ENCODE measurements at places on chromosomes 1 and 21. TPM values are rescaled to one million over a fixed set of nuclear protein-coding genes. Genes with fewer than 3 reads are reported as not detected.

FCRL1 gene
- not detected for total RNA-seq

PTPN22 gene
- total RNA-seq: 0.44 TPM

PRAMEF4 gene
- total RNA-seq: not detected

LCE2A gene
- not detected for total RNA-seq

RUNX3 gene
- 0.52 TPM for total RNA-seq

DNA sequence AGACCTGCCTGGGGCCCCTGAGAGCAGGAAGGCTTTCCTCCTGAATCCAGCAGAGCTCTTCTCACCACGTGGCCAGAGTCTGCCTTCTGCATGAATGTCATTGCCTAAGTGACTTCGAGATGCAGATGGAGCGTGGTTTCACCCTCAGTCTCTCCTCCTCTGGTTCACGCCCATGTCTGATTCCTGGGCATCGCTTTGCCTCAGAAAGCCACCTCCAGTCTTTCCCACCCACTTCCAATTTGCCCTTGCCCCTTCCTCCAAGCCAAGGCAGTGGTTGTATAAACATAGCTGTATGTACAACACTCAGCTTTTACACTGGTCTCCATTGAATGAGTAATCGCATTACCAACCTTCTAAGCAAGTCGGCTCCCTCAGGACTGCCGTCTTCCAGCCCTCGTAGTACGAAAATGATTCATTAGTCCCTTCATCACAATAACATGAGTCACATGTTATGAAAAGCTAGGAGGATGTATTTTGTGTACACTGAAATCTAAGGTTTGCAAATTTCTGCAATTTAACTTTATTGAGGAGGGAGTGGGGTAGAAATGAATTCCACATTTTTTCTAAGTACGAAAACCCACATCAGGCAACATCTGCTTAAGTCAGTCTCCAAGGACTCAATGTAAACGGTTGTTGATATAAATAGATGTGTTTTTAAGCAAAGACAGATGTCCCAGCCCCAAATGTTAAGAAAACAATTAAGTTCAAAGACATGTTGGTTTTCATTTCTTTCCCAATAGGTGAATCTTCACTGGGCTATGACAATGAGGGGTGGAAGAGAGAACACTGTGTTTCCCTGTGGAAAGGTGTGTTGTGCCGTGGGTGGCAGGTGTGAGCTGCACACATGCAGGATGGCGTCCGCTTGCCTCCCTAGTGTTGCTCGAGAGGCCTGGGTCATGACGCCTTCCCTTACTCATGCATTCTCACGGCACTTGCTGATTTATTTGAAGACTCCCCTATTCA lies 32.3 kb upstream of the ETS2 start:
- DNase-seq: no peak

DNA sequence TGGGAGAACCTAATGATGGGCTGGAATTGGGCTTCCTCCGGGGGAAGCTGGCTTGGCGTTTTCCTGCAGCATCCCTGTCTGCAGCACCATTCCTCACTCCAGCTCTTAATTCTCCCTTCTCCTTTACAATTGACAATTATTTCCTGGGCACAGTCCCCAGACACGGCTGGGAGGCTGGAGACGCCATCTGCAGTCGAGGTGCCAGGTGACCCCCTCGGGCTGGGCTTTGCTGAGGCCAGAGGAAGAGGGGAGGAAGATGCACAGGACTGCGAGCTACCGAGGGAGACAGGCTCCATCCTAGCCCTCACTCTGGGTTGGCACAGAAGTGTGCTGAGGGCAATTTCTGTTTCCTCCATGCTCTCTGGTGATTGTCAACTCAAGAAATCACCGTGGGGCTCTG lies 453.8 kb downstream of the PTPRU start:
- no peak for DNase-seq

DNA sequence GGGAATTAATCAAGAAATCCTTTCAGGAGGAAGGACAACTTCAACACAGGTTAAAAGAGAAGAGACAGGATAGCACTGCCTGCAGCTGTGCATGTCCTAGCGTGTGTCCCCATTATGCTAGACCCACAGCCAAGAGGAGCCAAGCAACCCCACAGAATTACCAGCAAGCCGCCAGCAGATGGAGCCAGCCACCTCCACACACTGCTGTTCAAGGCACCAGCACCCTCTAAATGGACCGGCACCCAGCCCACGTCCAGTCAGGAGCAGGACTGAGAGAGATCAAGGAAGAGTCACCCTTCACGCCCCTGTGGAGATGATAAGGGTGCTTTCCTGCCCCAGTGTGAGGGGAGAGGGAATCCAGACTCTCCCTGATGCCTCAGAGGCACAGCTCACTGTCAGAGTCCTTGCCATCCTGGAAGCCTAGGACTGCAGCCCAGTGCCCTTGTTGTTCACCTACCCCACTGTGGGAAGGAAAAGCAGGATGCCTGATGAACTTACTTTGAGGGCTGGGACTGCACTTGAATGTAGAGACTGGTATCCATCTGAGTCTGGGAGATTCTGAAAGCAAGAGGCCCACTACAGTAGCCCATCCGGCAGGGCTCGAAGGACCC lies 37.1 kb upstream of the CTTNBP2NL start:
- peak; percentile 77 for DNase-seq

DNA sequence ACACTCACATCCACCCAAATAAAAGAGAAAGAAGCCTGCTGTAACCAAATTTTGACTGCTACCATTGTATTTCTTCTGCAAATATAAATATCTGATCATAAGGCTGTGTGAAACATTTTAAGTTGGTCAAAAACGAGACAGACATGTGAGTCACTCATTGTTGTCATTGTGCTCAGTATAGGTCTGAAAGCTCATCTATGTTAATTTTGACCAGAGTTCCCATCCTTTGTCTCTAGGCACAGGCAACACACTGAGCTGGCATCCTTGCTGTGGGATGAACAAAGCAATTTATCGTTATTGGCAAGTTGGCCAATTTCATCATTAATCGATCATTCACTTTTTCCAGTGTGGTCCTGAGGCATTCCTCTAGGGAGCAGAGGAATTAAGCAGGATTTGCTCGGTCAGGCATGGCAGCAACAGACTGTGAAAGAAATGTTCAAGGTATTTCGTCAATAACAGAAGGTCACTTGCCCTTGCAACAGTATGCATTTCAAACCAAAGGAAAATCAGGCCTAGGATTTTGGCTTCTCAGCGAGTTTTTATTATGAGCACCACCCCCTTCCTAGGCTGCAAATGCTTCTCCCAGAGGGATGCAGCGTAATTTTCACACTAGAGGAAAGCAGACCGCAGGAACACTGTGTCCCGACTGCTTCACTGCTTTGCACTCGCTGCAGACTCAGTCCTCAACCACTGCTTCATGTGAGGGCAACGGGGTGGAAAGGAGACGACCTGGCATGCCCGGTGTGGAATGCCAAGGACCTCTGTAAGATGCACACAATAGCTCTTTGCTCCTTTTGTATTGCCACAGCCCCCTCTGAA lies 87.9 kb upstream of the SMYD2 start:
- DNase-seq: no peak

DNA sequence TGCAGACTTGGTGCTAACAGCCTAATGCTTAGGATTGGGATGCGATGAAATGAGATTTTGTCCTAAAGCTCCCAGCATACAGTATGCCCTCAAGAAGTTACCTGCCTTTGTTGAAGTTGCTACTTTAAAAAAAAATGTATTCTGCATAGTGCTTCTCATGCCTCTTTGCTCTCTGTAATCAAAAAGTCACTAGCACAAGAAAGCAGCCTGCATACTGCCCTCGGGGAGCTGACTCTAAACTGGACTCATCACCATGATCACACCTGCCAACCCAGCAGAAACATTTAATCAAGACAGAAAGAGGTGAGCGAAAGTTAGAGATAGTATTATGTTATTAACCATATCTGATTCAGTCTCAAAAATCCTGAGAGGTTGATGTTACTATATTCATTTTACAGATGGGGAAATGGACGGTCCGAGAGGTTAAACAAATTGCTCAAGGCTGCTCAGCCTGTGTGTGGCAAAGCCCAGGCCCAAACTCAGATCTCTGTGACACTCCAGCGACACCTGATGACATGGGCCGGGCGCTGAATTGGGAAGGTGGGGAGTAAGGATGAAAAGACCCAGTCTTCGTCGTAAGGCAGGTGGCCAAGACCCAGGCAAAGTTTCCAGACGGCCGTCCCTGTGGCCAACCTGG lies 1.1 kb downstream of the BATF3 start:
- no peak for DNase-seq

DNA sequence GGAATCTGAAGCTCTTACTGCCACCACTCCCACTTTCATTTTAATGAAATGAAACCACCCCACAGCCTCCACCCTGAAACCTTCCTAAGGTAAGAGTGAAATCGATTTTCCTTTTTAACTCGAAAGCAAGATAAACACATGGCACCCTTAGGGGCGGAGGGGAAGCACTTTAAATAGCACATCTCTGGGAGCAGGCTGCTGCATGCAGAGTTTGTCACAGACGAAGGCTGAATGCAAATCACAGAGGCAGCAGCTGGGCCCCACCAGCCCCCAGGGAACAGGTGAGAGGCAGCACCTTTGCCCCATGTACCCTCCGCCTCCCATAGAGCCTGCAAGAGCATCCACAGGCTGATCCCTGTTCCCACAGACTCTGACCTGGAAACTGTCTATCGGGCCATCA lies 60.0 kb upstream of the GRIK3 start:
- no peak for DNase-seq

DNA sequence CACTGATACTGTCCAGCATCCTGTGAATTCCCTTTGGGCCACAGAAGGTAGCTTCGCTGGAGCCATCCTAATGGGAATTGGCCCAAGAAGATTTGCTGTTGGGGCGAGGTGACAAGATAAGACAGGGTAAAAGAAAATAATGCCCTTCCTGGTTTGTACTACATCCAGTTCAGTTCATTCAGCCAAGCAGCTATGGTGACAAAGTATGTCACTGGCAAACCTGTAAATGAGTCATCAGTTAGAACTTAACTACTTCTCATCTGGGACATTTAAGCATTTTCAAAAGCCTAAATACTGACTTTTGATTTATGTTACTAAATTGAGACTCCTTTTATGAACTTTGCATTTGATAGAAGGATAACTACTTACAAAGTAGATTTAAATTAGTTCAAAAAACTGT lies 54.2 kb downstream of the WDR64 start:
- DNase-seq: no peak

DNA sequence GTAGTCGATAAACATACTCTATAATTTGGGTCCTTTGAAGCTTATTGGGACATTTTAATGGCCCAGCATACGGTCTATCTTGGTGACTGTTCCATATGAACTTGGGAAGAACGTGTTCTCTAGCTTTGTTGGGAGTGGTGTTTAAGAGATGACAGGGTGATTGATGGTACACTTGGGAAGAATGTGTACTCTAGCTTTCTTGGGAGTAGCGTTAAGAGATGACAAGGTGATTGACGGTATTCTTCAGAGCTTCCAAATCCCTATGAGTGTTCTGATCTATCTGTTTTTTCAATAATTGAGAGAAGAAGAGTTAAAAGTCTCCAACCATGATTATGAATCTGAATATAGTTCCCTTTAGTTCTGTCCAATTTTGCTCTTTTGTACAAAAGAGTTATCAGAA lies 9.4 kb downstream of the NPHP4 start:
- DNase-seq: no peak

- no peak for DNase-seq
These were observed 44.1 kb downstream of the WDR4 start for GRCh38 chr21:42835211-42835610.

DNA sequence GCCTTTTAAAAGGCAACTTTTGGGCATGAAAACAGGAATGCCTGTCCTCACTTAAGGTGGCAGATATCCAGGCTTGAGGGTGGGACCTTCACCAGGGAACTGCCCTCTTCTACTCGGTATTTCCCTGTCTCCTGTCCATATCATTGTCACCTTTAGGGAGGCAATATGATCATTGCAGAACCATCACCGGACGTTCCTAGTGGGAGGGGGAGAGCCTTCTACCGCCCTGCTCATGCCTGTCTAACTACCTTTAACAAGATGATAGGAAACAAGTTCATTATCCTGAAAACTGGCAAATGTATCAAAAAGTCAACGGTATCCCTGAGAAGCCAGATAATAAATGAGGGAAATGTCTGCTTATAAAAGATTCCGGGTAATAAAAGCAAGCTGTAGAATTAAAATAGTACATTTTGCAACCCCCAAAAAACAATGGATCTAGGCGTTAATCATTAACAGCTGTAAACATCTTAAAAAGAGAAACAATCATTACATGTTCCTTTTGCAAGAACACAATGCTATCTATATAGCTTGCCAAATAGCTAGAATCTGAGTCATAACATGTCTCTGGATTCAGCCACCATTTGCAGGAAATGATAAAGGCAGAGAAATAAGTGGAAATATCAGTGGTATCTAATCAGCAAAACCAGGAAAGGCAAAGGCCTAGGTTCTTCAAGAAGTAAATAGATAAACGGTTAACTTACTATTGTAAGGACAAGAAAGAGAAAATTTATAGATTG lies 852.9 kb upstream of the ADGRL4 start:
- no peak for DNase-seq

DNA sequence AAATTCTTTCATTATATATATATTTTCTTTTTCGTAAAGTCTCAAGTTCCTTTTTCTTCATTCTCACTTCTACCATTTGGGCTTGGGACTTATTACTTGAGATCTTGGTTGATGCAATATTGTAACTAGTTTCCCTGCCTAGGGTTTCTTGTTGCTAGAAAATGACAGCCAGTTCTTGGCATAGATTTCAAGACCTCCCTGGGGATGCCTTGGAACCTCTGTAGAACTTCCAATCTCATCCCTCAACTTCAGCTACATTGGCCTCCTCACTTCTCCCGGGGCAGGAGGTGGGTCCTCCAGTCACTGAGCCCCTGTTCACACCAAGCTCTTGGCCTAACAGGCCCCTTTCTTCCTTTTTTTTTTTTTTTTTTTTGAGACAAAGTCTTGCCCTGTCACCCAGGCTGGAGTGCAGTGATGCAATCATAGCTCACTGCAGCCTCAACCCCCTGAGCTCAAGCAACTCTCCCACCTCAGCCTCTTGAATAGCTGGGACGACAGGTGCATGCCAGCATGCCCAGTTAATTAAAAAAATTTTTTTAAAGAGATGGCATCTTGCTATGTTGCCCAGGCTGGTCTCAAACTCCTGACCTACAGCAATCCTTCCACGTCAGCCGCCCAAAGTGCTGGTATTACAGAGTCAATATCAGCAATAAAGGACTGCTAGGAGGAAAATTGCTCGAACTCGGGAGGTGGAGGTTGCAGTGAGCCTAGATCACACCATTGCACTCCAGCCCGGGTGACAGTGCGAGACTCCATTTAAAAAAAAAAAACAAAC lies 33.1 kb downstream of the MAP3K7CL start:
- DNase-seq: peak; percentile 18

DNA sequence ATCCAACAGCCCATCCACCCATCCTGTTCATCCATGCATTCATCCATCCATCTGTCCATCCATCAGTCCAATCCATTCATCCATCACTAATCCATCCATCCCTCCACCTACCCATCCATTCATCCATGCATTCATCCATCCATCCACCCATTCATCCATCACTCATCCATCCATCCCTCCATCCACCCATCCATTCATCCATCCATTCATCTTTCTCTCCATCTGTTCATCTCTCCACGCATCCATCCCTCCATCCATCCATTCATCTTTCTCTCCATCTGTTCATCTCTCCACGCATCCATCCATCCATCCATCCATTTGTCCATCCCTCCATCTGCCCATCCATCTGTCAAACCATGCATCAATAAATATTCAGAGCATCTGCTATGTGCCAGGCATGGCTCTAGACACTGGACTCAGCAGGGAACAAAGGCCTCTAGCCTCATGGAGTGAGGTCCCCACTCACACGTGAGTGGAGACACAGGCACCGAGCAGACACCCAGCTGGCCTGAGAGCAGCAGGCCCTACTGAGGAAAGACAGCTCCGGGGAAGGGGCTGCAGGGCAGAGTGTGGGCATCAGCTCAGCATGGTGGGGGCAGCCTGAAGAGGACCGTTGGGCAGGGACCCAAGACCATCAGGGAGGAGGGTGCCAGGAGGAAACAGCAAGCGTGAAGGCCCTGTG lies 9.6 kb downstream of the KRTAP10-1 start:
- DNase-seq: no peak
